Muscle of arm (tissue), 14 donors: ENCODE measurements at places on chromosomes 1 and 21.

- DNase-seq, result no peak
These were observed 111.3 kb downstream of the MIS18A start for GRCh38 chr21:32167513-32167912.

- DNase-seq, result no peak
These were observed 58.9 kb upstream of the NEK2 start for GRCh38 chr1:211734359-211734758.

GRCh38 chr21:35281956-35282355, 232.9 kb upstream of the RUNX1 start:
- DNase-seq, result no peak

DNA sequence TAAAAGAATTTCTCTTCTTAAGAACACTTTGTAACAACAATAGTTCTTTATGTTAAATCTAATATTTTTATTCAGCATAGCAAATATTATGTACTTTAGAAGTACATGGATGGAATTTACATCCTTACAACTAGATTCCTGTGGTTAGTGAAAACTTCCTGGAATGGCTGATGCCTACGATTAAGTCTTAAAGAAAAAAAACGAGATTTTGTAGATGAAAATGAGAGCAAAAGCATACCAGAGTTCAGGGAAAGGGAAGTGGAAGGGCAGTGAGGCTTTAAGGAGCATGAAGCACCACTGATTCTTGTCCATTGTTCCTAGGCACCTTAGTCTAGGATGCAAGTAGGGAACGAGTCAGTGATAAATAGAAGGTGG, 26.7 kb downstream of the CFH start:
- DNase-seq, result no peak

DNA sequence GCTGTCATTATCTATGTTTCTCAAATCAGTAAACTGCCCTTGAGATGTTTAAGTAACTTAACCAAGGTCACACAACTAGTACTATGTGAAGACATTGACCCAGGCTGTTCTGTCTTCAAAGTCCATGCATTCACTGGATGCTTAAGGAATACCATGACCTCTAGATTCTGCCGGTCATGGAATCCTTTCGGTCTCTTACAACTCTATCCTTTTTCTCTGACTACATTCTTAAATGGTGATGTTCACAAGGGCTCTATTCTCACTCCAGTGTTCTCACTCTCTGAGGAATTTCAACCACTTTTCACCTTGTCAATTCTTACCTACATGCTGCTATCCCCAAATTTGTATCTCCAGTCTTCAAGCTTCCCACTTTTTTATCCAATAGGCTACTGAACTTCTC, 15.2 kb downstream of the CRYZ start:
- DNase-seq, result no peak

DNA sequence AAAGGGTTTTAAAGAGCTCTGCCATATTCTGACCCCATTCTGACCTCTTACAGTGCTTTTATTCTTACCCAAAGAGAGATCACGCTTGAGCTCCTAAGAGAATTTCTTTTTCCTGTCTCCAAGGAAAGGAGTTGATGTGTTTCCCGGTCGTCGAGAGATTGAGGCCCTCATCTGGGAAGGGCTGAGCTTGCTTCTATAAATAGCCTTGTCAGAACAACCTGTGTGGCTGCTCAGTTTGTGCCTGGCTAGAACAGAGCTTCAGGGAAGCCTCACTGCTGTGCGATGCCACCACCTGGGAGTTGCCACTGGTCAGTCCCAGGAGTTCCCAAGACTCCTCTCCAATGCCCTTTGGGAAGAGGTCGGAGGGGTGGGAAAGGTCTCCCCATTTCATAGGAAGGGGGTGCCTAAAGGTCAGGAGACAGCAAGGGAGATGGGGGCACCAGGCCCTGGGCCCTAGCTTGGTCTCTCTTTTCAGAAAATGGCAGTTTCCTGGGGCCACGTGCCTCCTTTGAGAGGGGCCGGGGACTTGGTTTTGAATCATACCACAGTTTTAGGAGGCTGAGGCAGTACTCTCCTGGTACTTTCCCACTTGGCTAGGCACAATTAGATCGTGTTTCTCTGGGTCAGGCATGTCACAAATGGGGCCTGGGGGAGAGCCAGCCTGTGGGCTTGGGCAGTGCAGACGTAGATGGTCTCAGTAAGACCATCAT, 52.1 kb downstream of the EIF2D start:
- no peak for DNase-seq

- DNase-seq, result no peak
These were observed 152.4 kb downstream of the GRIK1 start for GRCh38 chr21:29787361-29787909.

- no peak for DNase-seq
These were observed 77.8 kb upstream of the CACHD1 start for GRCh38 chr1:64392109-64392508.

DNA sequence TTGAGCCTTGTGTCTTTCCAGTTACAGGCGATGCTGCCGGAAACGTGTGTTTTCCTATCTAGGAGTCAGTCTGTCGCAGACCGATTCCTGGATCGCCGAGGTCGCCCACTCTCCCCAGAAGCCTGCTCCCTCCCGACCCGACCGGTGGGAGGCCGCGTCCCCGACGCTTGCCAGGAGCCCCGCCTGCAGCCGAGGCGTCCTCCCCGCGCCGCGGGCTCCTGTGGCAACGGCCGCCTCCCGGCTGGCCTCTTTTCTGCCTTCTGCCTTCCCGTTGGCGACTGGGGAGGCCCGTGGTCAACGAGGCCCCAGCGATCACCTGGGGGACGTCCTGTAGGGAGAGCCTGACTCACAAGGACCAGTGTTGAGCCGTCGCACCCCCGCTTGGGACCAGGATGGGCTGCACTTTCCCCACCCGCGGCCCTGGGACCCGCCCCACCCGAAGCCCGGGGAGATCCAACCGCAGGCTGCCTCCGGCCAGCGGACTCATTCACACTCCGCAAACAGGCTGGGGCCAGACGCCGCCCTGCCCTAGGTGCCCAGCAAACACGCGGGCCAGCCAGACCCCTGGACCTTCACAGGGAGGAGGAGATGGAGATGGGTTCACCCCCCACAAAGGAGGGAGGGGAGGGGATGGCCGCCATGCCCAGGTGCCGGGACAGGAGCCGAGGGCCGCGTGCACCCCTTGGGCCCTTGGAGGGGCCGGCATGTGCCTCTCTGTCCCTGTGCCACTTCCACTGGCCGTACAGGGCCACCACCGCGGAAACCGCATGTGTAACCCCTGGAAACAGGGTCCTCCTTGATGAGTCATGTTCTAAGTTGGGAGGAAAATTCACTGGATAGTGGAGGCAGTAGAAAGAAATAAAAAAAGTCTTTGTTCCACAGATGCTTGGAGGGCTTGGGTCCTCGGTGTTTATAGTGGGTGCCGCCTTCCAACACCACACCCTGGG, 7.2 kb upstream of the COL6A1 start:
- peak; percentile 76 for DNase-seq

- no peak for DNase-seq
These were observed 187.3 kb downstream of the VAV3 start for GRCh38 chr1:107777664-107778047.

DNA sequence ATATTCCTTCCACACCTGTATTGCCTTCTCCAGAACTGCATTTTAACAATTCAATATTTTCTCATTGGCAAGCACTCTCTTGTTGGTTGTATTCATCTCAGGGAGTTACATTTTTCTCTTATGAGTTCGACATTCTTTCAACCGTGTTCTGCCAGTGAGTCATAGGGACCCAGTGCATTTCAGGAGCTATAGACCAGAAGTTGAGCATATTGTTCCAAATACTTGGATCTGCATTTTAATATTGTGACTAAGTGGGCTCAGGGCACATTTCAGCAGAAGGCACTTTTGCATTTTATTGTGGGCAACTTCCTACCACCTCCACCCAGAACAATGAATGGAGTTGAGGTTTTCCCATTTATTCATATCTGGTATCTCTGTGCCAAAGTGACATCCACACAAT, 132.8 kb downstream of the TNFSF18 start:
- no peak for DNase-seq

- DNase-seq, result peak; percentile 41
These were observed 150.5 kb downstream of the LRIG2 start for GRCh38 chr1:113223546-113223945.

GRCh38 chr1:220747437-220748088, 559 bp upstream of the MTARC2 start:
- DNase-seq, result no peak

DNA sequence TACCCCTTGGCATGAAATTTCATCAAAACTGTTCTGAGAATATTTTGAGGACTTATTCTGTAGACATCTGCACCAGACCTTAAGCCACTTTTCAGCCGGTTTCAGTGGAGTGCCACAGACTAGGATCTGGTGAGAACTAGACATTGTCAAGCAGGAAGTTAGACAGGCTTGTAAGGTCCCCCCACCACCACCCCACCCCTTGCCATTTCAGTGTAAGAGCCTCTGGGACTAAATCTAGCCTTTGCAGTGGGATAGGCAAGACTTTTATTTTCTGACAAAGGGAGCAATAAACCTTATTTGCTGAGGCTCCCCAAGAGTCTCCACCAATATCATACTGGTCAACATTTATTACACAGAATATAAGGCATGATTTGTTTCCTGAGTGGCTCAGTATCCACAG, 77.9 kb upstream of the EXO1 start:
- DNase-seq, result no peak

GRCh38 chr1:172875892-172876291, 174.8 kb downstream of the TNFSF18 start:
- DNase-seq, result no peak

GRCh38 chr1:111690306-111690617, 48.9 kb downstream of the INKA2 start:
- DNase-seq, result peak; percentile 74

GRCh38 chr1:10678852-10679251, 117.6 kb downstream of the CASZ1 start:
- DNase-seq, result no peak
